ENCODE measurements at places on chromosomes 7 and 10.
A peak's percentile ranks its signal among the peaks of the same experiment; 100 is the strongest.

DNA sequence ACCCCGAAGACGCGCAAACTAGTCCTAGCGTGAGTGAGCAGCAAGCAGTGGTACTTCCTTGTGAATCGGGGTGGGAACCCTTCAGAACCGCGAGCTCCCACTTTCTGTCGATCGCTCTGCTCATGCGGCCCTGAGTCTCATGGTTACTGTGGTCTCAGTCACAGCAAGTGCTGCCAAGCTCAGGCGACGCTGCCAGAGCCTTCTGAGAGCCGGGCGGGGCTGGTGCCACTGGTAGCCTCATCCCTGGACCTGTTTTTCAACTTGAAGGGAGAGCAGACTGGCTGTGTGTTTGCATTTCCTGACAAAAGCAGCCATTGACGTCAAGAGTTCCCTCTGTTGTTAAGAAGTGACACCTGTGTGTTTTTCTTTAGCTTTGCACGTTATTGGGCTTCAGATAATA, 32.9 kb upstream of the BHLHA15 start:
- no peak for DNase-seq

DNA sequence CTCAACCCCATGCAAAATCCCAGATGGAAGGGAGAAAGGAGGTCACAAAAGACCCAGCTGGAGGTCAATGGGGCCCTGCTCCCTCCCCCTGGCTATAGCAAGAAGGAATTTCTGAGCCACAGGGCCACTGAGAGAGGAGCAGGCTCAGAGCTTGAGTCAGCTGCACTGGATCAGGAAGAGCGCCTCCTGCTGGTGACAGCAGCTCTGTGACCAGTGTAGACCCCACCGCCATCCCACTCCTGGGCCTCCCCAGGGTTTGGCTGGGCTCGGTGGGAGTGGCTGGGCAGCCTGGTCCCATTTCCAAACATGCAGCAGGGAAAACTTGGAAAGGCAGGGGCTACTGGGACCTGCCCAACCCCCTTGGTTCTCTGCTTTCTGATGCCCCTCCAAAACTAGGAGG, 31.5 kb upstream of the PRLHR start:
- no peak for DNase-seq

DNA sequence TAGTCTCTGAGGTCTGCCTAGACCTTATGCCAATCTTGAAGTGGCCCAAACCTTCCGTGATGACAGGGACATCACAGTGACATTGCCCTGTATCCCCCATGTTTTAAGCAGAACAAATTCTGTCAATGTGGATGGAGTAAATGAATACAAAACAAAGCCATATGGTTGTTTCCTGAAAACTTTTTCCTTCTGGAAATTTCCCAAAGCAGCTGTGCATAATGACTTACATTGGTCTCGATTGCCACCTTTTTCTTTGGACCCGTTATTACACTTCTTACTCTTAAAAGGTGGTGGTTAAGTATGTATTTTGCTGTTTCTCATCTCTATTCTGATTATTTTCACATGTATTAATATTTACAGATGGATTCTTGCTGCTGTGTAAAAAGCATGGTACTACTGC, 411.2 kb upstream of the KLF6 start:
- DNase-seq = no peak

- no peak for DNase-seq
Observed at GRCh38 chr7:149022756-149023360, 5.4 kb downstream of the PDIA4 start.

DNA sequence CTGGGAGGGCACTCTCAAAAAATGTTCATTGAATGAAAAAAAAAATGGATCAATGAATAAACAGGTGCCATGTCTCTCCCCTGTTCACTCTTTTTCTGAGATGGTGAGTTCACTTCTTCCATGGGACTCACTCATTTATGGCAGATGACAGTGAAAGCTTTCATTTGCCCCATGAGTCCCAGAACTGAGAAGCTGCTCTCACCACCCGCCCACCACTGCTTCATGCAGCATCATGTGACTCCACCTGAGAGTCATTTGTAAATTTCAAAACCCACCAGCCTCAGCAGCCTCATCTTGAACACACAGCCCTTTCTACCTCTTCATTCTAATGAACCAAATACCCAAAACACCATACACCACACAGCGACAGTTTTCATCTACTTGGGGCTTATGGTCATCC, 64.9 kb downstream of the SCRN1 start:
- DNase-seq = no peak

DNA sequence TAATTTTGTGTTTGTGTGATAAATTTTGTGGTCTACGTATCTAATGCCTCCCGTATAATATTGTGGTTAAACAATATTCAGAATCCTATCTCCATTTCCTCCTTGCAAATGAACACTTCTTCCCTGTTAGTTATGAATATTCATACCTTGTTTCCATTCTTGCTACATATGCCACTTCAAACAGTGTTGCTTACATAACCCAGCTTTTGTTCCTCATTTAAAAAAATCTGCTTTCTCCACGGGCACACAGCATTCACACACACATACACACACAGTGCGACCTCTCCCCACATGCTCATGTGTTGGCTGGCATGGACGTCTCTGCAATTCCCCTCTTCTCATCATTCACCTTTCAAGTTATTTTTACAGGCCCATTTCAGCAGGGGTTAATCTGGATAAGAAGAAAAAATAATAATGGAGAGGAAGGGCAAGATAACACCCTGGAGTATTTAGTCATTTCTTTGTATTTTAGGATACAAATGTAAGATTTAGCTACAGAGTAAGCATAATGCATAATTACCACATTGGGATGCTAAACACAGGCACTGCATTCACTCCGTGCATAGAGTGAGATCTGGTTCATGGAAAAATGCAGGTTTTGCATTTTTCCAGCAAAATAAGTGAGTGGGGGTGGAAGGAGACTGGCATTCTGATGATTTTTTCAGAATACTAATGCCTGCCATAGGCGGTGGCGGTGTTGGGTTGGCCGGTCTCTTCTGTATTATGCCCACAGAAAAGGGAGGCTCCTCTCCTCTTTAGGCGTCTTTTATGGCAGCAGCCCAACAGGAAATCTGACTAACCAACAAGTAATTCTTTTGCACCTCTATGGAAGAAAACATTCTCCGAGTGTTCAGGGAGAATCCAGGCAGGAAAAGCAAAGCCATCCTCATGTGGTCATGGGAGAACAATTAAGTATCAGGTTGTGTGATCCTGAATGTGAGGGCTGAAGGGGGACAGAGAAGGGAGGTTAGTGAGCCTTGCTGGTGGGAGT, 31.7 kb upstream of the ELMO1 start:
- peak; percentile 66 for DNase-seq

DNA sequence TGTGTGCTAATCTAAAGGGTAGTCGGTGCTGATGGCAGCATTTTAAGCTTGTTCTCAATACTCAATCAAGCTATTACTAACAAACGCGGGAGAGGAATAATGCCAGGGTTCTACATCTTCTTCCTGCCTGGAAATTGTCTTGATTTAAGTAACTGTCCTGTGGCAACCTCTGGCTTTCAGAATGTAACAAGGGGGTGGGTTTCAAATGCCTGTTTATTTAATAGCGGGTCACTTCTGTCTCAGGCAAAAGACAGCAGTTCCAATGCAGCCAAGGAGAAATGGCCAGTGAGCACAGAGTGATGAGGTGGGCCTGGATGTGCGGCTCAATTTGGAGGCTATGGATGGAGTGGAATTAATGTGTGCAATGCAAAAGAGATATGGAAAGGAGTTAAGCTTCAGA, 692.4 kb downstream of the KCNMA1 start:
- no peak for DNase-seq

DNA sequence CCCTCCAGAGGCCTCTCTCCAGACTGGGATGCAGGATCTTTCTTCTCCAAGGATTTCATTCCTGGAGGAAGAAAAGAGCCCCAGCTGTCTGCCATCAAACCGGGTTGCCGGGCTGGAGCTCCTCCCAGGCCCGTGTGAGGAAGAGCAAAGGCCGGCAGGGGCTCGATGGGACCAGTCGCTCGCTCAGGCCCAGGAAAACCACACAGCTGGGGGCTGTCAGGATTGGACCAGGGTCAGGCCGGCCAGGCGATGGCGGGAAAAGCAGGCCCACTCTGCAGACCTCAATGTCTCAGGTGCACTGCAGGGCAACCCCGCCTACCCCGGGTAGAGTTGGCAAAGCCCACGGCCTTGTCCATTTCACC, 98.1 kb upstream of the DNAAF5 start:
- DNase-seq = no peak

- no peak for DNase-seq
Observed at GRCh38 chr10:127907411-127908105, 655 bp downstream of the PTPRE start.
